Mesothelial cell of epicardium (in vitro differentiated cells): ENCODE measurements at places on chromosomes 6 and 20.

DNA sequence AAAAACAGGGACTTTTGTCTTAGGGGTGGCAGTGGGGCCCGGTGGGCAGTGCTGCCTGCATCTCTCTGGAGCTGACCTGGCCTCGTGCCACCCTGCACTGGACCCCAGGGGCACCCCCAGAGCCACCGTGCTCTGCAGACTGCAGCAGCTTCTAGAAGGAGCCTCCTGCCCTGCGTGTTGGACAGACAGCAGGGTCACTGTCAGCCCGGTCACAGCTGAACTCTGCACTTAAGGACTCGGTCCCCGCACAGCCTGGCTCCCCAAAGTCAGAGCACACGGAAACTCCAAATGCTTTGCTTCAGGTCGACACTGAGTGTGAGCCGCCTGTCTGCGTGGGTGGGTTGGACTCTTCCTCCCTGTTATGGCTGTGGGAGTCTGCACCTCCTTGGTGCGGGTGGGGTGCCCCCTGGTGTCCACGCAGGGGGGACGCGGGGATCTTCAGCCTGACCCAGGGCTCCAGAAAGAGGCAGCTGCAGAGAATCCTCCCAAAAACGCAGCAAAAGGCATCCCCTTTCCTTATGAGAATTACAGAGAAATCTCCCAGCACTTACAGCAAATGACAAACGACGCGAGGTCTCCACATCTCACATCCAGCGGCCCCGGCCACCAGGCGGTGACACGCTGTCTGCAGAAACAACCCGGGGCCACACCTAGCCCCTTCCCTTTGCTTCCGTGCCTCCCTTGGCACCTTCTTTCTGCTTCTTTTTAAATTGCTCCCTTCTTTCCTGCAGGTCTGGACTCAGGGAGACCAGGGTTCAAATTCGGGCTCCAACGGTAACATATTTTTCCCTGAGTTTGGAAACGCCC, 36.3 kb upstream of the DACT2 start:
- H3K4me3 ChIP-seq = no peak overlapping the region
- H3K27me3 ChIP-seq = peaks cover 4% of the 10 kb centered on the region
- H3K4me1 ChIP-seq = peaks cover 7% of the 10 kb centered on the region
- H3K27ac ChIP-seq = no peak overlapping the region
- peak; percentile 51 for DNase-seq

GRCh38 chr6:140940251-140940925, 1192.3 kb upstream of the GJE1 start:
- H3K27me3 ChIP-seq = no peaks in the 10 kb centered on the region
- H3K4me1 ChIP-seq = peaks cover 2% of the 10 kb centered on the region
- H3K36me3 ChIP-seq = peaks cover 11% of the 10 kb centered on the region
- no peak for DNase-seq
- no peak overlapping the region for H3K27ac ChIP-seq
- no peak overlapping the region for H3K4me3 ChIP-seq

GRCh38 chr20:34987288-34988190, 31.9 kb downstream of the MYH7B start:
- no peaks in the 10 kb centered on the region for H3K36me3 ChIP-seq
- H3K27me3 ChIP-seq = peaks cover 24% of the 10 kb centered on the region
- no peak overlapping the region for H3K4me3 ChIP-seq

DNA sequence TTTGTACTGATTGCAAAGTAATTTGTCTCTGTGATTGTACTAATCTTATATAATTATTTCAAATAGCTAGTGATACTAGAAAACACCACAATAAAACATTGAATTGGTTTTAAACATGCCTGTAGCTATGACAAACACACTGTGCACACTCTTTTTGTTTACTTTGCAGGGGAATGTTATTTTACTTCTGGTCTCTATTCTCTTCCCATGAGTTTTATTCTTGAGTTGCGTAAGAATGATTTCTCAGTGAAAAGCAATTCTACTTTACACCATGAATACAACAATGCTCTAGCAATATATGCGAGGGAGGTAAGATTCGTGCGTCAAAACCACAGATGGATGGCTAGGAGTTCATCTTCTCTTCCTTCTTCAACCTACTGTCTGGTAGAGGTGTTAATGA, 68.4 kb upstream of the PHACTR1 start:
- no peak for DNase-seq
- H3K27me3 ChIP-seq = peaks cover 11% of the 10 kb centered on the region
- no peak overlapping the region for H3K4me3 ChIP-seq
- H3K36me3 ChIP-seq = no peaks in the 10 kb centered on the region
- no peak overlapping the region for H3K27ac ChIP-seq

DNA sequence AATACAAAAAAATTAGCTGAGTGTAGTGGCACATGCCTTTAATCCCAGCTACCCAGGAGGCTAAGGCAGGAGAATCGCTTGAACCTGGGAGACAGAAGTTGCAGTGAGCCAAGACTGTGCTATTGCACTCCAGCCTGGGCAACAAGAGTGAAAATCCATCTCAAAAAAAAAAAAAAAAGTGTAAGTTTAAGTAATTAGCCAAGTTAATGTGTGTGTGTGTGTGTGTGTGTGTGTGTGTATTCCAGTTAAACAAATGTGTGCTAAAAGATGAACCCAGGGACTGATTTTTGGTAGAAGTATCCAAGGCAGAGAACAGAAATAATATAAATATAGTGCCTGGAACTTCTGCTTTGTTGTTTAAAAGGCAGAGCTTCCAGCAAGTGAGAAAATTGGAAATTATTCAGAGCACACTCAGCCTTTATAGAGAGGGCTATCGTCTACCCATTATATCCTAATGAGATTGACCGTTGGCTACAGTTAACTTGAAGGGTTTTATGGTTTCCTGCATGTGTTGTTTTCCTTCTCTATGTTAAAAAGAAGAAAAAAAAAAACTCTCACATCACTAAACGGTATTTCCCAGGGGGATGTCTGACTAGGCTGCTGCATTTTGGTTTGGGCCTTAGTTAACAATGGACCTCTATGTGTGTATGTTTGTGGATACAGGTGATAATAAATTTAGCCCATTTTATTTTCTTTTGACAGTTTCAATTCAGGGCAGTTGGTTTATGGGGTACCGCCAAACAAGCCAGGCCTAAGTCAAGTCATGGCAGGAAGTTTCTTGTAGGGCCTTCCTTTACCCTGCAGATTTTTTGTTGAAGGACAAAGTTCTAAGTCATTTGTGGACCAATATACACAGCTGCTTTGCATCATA, 9.8 kb downstream of the SOX4 start:
- no peaks in the 10 kb centered on the region for H3K27me3 ChIP-seq
- no peak for DNase-seq
- H3K4me3 ChIP-seq = no peak overlapping the region
- peak overlapping the region; percentile 79 for H3K27ac ChIP-seq

- H3K27ac ChIP-seq = no peak overlapping the region
- no peak overlapping the region for H3K4me3 ChIP-seq
- no peaks in the 10 kb centered on the region for H3K27me3 ChIP-seq
- no peak for DNase-seq
These were observed 7.9 kb downstream of the NQO2 start for GRCh38 chr6:3007571-3007970.

DNA sequence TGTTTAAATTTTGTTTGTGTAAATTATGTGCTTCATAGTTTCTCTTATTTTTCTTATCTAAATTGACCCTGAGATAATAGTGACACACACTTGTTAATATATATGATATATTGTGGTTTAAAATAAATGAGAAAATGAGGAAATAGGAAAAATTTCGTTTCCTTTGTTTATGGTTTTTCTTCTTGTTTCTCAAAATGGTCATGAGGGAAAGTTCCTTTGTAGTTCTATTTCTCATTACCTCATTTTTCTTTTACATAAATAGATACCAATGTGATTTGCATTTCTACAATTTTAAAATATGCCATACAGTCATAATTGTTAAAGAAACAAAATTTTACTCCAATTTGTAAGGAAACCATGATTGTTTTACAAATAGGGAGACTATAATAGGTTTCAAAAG, 9.2 kb downstream of the OR2A4 start:
- no peak overlapping the region for H3K4me3 ChIP-seq
- no peak for DNase-seq
- no peaks in the 10 kb centered on the region for H3K27me3 ChIP-seq
- H3K36me3 ChIP-seq = no peaks in the 10 kb centered on the region
- no peak overlapping the region for H3K27ac ChIP-seq
